ENCODE measurements at places on chromosomes 16 and 17.

GRCh38 chr17:50918933-50919296 lies 52.8 kb upstream of the TOB1 start:
- no peak for DNase-seq

- DNase-seq: no peak
Observed at GRCh38 chr16:75138636-75139035, 9.7 kb upstream of the ZFP1 start.

DNA sequence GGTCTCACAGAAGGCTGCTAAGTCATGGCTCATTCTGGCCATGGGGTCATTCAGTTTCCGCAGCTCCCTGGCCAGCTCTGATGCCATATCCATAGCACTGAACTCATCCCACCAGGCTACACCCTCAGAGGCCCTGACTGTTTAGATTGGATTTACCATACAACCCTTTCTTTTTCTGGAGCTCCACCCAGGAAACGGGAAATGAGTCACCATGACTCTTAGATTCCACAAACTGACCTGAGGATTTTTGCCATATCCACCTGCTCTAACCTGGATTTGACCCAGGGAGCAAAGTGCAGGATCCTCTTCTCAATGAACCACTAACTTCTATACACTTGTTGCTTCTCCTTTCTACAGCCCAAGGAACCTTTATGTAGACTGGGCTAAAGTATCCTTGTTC lies 20.3 kb upstream of the CALB2 start:
- DNase-seq: no peak

DNA sequence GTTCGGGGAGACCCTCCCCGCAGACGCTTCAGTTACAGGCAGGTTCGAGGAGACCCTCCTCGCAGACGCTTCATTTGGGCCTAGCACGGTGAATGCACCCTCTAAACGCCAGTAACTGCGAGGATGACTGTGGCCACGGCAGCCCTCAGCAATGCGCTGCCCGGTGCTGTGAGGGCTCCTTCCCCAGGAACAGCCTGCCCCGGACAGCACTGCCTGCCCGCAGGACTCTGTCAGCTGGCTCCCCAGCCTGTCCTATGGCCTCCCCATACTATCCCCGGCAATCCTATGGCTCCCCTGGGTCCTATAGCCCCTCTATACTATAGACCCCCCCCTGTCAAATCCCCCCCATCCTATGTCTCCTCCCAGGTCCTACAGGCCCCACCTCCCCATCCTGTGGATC lies 238.9 kb downstream of the RBFOX3 start:
- no peak for DNase-seq

- DNase-seq: no peak
Observed at GRCh38 chr16:86821895-86822294, 243.5 kb downstream of the FOXL1 start.

DNA sequence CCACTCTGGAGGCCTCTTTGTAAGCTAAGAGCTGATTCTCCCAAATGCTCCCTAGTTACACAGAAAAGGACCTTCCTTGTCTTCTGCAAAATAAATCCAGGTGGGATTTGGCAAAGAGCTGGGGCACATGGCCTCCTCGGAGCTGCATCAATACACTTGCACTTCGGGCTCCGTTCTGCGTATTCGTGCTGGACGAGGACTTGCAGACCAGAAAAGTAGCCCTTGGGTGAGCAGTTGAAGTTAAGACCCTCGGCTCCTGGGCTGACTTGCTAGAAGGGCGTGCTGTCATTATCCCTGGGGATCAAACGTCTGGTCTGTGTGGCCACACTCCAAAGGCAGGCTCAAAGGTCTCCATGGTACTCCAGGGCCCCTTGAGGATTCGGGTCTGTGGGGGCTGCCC lies 144.2 kb upstream of the RPH3AL start:
- no peak for DNase-seq

DNA sequence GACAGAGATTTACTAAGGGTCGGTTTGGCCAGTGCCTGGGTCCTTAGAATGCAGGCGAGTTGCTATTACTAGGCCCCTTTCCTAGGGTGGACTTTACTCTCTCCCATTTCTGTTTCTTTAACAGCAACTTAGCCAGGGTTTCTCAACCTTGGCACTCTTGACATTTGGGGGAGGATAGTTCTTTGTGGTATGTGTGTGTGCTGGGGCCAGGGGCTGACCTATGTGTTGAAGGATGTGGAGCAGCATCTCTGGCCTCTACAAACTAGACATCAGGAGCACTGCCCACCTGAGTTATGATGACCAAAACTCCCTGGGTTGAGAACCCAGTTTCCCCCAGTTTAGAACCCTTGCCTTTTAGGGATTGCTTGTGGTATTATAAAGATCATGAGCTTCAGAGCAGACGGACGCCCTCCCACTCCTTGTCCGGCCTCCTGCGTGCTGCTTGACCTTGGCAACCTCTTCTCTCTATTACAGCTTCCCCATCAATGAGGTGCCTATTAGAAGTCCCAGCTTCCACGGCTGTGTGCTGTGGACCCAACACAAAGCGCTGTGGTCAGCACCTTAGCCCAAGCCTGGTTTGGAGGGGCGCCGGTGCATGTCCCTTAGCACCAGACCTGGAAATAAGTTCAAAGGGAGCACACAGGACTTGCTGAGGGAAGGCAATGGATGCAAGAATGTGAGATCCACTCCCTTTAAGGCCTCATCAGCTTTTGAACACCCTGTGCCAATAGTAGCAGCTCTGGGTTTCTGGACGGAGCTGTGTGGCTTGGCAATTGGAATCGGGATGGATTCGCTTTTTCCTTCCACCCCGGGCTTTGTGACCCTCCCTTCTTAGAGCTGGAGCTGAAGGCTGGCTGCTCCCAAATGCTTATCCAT lies 239.2 kb upstream of the MAF start:
- DNase-seq: no peak

DNA sequence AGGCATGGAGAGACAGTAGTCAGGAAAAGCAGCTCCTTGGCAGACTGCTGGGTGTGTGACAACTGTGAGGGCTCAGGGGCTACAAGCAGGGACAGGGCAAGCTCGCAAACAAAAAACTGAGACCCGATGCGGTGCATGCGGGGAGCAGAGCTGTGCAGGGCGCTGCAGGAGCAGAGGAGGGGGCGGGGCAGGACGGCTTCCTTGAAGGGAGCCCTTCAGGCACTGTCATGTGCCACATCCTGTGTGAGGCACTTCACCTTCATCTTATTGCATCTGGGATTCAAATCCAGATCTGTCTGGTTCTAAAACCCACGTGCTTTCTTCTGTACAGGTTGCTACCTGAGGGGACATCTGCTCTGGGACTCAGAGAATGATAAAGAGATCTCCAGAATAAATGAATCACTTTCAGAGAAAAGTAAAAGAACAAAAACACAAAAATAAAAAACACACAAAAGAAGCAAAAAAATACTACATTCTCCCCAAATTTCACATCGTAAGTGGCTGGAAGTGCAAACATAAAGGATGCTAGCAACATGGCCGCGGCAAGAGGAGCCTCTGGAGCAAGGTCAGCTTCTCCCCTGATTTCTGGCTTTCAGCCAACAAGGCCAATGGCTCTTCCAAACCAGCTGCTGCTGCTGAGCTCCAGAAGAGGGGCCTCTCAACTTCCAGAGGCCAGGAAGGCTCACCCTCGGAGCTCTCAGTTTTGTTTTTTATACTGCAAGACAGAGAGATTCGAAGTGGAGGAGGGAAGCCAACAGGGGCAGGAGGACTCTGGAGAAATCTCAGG lies 14.2 kb downstream of the LYRM9 start:
- DNase-seq: no peak

DNA sequence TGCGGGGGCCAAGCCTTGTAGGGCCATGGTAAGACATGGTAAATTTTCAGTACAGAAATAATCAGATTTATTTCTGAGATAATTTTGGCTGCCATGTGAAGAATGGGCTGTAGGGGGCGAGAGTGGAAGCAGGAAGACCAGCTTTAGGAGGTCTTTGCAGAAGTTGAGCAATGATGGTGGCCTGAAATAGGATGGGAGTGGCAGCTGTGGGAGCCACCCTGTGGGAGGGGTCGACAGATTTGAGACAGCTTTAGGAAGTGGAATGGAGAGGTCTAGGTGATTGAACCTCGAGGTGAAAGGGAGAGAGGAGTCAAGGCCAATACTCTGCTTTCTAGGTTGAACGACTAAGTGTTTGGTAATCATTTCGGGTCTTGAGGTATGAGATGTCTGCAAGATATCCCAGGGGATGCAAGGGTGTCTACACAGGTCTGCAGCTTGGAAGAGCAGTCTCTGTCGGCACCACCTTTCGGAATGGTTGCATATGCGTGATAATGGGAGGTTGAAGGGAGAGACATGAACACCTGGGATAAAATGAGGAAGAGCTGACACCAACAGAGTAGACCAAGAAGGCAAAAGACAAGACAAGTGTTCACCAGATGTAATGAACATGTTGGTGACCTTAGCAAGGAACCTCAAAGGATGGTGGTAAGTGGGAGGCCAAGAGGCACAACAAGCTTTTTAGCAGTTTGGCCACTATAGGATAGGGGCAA lies 4.2 kb upstream of the ATXN7L3 start:
- no peak for DNase-seq

GRCh38 chr17:2894782-2895181 lies 98.5 kb downstream of the RAP1GAP2 start:
- DNase-seq: no peak

DNA sequence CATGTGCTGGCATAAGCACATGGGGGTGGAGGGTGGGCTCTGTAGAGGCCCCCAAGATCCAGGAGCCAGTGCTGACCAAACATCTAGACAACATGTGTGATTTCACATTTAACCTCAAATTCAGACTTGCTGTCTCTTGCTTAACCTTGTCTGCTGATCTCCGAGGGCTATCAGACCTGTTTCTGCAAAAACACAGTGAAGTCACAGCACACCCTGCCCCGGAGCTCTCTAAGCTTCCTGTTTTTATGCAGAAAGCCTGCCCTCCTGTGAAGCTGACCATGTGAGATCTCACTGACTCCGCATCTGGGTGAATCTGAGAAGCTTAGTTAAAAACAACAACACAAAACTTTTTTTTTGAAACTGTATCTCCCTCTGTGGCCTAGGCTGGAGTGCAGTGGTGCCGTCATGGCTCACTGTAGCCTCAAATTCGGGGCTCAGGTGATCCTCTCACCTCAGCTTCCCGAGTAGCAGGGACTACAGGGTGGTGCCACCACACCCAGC lies 6.6 kb upstream of the DPEP2 start:
- no peak for DNase-seq

GRCh38 chr16:64975821-64976220 lies 146.0 kb downstream of the CDH11 start:
- no peak for DNase-seq

DNA sequence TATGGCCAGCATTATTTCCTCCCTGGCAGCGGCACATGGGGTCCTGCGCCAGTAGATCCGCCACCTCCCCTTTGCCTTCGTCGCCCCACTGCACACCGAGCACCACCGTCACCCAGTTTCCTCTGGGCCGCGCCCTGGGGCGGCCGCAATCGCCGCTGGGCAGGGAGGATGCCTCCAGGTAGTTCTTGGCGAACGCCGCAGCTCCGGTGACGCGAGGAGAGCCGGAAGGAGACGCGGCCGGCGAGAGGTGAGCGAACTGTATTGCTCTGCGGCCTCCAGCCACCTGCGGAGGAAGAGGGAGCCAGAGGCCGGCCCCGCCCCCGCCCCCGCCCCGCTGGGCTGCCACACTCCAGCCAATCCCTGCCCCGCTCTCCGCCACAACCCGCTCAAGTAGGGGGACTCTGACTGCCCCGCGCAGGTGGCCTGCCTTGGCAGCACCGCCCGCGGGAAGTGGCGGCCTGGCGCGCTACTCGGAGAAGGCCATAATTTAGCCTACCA lies 11.8 kb upstream of the SLFN13 start:
- peak; percentile 26 for DNase-seq

DNA sequence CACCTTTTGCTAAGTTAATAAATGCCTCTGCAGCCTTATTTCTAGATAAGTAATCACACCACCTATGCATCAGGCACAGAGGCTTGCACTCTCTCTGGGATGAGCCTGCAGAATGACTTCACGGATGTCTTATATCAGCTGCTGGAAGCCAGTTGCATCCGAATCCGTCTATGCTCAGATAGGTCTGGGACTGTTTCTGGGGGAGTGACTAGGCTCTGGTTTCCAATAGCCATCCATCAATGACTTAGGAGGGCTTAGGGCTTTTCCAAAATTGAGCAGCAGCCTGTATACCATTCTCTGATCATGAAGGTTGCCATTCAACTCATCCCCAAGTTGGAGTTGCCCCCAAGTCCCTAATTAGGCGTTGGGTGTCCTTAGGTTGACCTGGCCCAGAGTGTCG lies 113.3 kb upstream of the ERCC4 start:
- no peak for DNase-seq

DNA sequence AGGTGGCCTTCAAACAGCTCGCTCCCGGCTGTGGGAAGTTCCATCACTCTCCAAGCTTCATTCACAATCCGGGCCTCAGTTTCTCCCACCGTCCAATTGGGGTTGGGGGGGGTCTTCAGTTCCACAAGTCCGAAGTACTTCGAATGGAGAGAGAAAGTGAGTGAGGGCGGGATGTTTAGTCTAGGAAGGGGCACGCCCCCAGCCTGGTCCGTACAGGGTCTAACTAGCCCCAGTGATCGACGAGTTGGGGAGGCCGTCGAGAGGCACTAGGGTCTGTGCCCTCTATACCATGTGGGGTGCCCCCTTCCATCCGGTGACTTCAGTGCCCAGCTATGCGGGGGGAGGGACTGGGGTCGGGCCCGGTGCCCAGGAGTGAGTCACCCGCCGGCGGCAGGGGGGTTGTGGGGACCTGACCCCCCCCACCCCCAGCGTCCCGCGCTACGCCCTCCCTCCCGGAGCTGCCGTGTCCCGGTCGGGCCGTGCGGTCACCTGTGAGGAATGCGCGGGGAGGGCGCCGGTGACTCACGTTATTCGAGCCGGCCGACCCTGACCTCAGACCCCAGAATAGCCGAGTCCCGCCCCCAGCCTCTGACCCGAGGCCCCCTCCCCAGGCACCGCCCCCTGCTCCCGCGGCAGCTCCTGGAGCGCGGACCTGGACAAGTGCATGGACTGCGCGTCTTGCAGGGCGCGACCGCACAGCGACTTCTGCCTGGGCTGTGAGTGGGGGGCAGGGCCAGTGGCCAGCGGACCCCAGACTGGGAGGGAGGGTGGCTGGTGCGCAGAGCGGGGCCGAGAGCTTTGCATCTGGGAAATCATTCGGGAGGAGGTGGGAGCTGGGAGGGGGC lies 658 bp downstream of the TNFRSF12A start:
- DNase-seq: no peak

DNA sequence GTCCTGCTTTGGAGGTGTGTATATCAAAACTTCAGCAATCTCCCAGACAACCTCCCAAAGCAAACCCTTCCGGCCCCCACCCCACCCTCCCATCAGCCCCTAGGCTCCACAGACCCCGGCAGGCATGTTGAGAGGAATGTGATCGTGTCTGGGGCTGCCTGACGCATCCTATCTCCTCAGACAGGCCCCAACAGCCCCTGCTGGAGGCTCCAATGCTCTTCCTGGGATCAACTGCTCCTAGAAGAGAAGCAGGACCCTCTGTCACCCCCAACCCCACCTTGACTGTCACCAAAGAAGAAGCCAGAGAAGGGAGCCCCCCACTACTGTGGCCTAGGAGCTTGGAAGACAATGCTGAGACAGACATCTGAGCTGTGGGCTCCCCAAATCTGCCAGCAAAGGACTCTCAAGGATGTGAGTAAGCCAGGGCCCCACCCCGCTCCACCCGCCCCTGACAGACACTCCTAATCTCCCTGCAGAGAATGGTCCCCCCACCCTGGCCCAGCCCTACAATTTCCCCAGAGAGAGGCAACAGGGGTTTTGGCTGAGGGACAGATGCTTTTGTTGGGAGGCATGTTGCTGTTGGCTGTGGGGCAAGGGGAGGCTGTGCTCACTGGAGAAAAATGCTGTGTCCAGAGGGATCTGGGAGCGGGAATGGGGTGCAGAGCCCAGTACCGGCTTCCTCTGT lies 1.6 kb upstream of the KRT14 start:
- DNase-seq: no peak
